ENCODE measurements at places on chromosomes 5 and 9.

GRCh38 chr5:95261437-95262175, 23.3 kb downstream of the MCTP1 start:
- DNase-seq, result peak; percentile 22

DNA sequence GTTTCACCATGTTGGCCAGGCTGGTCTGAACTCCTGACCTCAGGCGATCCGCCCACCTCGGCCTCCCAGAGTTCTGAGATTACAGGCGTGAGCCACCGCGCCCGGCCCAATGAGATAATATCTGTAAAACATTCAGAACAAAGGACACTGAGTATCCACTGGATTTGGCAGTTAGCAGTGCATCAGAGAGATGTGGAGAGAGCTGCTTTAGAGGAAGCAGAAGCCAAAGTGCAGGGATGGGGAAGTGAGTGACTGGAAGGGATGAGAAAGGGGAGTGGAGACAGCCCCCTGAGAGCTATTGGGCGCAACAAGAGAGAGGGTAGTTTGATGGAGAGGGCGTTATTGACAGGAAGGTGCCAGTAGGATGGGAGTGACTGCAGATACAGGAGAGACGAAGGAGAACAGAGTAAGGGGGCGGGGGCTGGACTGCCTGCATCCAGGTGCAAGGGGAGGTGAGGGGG, 157.5 kb upstream of the SHB start:
- peak; percentile 16 for DNase-seq

DNA sequence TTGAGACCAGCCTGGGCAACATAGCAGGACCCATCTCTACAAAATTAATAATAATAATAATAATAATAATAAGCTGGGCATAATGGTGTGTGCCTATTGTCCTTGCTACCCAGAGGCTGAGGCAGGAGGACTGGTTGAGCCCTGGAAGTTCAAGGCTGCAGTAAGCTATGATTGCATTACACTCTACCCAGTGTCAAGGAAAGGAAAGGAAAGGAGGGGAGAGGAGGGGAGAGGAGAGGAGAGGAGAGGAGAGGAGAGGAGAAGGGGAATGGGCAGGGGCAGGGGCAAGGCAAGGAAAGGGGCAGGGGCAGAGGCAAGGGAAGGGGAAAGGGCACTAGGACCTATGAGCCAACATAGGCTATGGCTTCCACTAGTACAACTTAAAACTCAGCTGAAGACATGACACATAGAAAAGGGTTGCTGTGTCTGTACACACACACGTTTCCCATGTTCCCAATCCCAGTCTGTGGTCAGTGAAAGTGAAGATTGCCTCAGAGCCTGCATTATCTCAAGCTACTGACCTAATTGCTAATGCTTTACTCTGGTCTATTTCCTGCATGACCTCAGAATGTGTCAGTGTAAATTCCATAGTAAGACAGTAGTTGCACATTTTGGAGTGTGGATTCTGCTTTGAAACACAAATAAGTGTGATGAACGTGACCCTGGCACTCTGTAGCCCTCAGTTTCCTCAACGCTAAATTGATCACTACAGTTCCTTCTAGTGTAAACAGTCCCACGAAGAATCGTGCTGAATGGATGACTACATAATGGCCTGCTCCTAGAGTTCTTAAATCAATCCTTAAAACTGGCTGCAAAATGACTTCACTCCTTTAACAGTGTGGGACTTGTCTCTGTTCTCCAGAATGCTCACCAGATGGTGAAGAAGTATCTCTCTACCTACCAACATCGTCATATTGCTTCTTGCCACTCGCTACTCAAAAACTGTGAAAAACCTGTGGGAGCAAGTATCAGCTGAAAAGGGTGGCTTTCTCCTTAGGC, 497.0 kb downstream of the RAB3C start:
- DNase-seq, result peak; percentile 95

DNA sequence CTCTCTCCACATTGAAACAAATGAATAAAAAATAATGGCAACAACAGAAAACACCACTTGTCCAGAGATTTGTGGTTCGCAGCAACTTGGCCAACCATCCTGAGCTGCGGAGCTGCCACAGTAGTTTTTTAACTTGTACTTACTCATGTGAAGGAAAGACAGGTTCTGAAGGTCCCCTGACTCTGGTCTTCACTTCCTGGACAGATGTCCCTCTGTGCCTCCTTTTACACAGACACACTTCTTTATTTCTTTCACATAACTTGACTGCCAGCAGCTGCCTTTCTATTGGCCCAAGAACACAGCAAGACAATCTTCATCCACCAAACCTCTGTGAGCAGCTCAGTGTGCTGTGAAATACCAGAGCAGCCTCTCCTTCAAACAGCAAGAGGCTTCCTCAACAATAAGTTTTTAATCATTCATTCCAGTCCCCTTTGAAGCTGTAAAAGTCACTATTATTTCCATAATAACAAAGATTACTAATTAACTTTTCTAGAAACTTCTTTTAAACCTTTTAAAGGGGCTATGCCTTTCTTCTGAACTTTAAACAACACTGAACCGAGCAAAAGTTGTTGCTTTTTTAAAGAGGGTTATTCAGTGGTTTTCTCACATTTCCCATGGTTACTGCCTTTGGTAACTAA, 198.7 kb downstream of the NR2F1-AS1 start:
- DNase-seq, result no peak

DNA sequence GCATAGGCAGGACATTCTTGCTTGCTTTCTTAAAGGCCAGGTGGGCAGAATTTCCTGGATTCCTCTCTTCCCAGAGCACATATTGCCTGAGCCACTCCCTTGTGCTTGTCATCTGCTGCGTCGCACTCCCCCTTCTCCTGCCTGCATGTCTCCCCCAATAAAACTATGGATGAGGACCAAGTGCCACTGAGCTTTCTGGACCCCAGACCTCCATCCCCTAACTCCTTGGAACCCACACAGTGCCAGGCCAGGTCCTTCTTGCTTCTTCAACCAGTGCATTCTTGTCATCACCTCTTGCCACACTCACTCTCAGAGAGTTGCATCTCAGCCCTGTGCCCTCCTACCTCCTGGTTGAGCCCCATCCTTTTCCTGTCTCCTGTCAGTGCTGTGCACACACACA, 157.9 kb upstream of the PANK3 start:
- DNase-seq, result no peak

DNA sequence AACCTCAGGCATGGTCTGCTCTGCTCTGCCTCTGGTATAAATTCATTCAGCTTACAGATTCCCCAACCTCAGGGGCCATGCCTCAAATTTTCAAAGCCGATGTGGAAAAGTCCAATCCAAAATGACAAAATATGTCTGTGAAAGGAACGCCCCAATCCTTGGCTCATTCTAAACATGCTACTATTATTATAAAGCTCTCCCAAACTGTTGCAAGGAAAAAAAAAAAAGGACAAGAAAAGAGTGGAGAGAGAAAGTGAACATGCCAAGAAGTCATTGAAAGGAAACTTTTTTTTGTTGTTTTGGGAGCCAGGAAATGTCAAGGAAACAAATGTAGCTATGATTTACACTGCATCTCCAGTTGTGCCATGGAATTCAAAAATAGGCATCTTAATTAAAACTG, 3.8 kb downstream of the COL23A1 start:
- no peak for DNase-seq

DNA sequence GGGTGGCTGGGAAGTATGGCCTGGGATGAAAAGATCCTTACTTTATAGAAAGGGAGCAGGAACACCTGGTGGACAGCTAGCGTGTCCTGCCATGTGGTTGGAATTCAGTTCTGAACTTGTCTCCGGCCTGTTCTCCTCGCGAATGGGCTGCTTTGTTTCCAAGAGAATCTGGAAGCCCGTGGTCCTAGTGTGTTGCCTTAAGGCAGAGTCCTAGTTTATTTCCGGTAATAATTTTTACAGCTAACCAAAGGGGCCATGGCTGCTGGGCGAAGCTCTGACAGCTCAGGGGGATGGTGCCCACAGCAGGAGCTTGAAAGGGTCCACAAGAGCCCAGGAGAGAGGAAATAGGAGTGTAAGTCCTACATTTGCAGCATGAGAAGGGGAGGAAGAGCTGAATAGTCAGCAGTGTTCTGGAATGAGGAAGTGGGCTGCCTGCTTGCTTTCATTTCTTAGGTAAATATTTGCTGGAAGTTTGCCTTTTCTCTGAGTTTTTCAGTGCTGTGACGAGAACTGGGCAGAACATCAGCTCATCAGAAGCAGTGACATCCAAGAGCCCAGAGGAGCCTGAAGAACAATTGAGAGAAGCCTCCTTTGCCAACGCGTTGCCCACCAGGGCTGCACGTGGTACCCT, 13.1 kb upstream of the IGFBPL1 start:
- peak; percentile 62 for DNase-seq

- DNase-seq, result no peak
Observed at GRCh38 chr5:117220730-117221129, 646.1 kb upstream of the SEMA6A start.

DNA sequence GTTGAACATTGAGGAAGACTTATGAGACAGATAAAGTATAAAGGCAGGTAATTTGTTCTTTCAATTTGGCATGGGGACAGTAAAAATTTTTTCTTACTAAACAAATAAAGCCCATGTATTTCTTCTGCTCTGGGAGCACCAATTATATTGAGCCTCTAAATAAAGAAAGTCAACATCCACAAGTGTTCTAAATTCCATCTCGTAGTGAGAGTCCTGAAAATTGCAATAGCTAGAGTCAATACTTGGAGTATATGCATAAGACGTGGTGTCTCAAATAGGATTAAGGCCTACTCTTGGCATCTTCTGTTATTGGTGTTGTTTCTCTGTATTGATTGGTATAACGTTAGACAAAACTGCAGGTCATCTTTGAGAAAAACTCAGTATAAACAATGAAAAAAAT, 120.5 kb upstream of the CDKN2B start:
- DNase-seq, result no peak
